ENCODE measurements at places on chromosomes 13 and 19.
A peak's percentile ranks its signal among the peaks of the same experiment; 100 is the strongest.

- DNase-seq, result no peak
Measured at GRCh38 chr19:1935484-1936208, 5.3 kb upstream of the CSNK1G2 start.

GRCh38 chr19:4378886-4379285, 21.5 kb downstream of the SH3GL1 start:
- no peak for DNase-seq

- DNase-seq, result no peak
Measured at GRCh38 chr19:14672188-14672872, 2.3 kb downstream of the ADGRE3 start.

GRCh38 chr19:19997656-19998268, 41.5 kb downstream of the ZNF682 start:
- no peak for DNase-seq

GRCh38 chr19:33673996-33674625, 52.4 kb downstream of the CHST8 start:
- DNase-seq, result no peak

DNA sequence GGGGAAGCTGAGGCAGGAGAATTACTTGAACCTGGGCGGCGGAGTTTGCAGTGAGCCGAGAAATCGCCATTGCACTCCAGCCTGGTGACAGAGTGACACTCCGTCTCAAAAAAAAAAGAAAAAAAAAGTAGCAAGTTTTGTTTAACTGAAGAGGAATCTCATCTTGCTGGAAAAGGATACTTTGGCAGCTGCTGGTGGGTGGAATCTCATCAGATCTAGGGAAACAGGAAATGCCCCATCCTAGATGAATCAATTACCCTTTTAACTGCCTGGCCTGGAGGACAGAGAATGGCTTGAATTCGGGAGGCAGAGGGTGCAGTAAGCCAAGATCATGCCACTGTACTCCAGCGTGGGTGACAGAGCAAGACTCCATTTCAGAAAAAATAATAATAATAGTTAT, 8.4 kb downstream of the ZNF320 start:
- no peak for DNase-seq

- DNase-seq, result no peak
Measured at GRCh38 chr13:25887962-25888655, 163.7 kb downstream of the SHISA2 start.

DNA sequence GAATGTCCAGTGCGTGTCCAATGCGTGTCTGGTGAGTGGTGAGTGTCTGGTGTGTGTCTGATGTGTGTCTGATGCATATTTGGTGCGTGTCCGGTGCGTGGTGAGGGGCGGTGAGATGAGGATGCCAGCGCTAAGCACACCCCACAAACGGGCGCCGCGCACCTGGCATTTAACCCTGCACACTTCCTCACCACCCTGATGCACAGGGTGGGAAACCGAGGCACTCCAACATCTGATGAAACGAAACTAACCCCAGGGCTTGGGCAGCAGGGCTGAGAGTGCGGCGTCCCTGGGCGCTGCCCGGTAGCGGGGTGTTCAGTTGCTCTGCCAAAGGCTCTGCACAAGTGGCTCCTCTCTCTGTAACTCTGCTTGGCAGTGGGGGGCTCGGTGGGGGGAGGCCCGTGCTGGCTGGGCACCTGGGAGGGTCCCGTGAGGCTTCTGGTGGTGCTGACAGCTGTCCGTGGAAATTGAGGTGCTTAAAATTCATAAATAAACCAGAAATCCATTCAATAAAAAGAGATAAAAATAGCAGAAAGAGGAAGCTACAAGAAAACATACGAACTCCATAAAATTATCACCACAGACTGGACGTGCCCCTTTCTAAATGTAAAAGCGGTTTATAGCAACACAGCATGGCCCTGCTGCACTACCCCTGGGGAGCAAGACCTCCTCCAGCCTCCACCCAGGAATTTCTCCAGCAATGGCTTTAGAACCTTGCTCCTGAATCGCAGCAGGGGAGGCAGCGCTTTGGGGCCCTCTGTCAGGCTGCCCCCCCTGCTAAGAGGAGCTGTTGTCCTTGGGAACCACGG, 76.0 kb downstream of the RASA3 start:
- DNase-seq, result no peak

GRCh38 chr13:28322256-28322905, 172.5 kb downstream of the FLT1 start:
- no peak for DNase-seq

- peak; percentile 97 for DNase-seq
Measured at GRCh38 chr19:1113030-1113985, 9.5 kb downstream of the GPX4 start.

- no peak for DNase-seq
Measured at GRCh38 chr13:43196086-43196621, 172.8 kb downstream of the DNAJC15 start.

DNA sequence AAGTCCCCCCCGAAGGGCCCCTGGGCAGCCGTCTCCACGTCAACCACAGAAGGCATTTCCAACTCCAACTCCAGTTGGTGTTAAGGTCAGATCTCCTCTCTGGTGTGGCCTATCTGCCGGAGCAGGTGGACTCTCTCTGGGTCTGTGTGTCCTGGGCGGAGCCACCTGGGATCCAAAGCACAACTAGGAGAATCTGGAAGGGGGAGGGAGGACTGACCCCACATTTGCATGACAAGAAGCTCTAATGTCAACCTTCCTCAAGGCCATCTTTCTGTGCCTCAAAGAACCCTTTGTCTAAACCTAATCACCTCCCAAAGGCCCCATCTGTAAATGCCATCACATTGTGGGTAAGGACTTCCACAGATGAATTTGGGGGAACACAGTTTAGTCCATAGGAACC, 381.5 kb downstream of the UQCRFS1 start:
- DNase-seq, result no peak

- no peak for DNase-seq
Measured at GRCh38 chr13:76677043-76677442, 209.2 kb downstream of the KCTD12 start.

GRCh38 chr19:13872695-13873389, 4.1 kb upstream of the NANOS3 start:
- DNase-seq, result no peak

DNA sequence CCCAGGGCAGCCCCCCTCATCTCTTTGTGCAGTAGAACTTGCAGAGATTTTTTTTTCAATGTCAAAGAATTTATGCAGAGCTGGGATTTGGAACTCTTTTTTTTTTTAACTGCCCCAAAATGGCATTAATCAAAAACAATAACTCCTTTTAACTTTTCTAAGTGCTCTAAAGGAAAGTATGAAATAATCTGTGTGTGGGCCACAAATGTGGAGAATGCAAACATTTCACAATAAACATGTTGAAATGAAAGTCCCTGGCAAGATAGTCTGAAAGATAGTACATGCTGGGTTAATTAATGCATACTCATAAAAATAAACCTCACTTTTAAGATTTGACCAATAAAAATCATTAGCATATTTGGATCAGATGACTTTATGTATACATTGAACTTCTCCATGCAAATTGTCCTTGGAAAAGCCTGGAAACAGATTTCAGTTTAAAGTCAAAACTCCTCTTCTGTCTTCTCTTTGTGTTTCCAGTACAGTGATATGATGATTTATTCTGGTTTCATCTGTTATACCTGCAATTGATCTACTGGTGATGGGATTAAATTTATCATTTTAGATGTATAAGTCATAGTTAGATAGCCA, 30.5 kb upstream of the ZNF536 start:
- no peak for DNase-seq

- no peak for DNase-seq
Measured at GRCh38 chr13:19726611-19727010, 56.1 kb downstream of the PSPC1 start.

- peak; percentile 36 for DNase-seq
Measured at GRCh38 chr19:3893509-3894179, 13.2 kb downstream of the ATCAY start.

DNA sequence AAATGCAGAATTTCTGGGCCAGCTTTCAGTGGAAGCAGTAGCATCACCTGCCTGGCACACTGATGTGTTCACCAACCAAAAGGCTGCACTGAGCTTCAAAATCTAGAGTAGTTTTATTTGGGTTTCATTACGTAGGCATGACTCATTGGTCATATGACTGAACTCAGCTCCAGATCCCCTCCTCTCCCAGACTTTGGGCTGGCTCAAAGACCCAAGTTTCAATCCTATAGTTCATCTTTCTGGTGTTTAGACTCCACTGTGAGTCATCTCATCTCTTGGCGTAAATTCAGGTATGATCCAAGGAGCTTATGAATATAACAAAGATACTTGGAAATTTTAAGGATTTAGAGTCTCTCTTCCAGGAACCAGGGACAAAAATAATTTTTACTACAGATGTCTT, 17.7 kb downstream of the ZMYM5 start:
- no peak for DNase-seq

GRCh38 chr13:76882431-76882830, 3.8 kb downstream of the KCTD12 start:
- DNase-seq, result no peak

DNA sequence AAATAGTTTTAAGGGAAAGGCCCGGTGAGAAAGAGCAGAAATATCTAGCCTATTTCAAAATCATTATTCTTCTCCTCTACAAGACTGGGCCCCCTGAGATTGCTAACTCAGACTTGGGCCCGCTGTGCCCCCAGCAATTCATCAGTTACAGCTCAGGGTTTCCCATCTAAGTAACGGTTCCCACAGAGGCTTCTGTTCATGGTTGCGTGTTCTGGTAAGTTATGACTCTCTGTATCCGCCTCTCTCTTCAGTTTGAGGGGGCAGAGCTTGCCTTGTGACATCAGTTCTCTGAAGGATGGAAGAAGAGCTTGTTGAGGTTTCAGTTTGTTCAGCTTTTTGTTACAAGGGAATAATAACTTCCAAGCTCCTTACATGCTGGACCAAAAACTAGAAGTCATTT, 11.6 kb downstream of the ZNF57 start:
- no peak for DNase-seq

- DNase-seq, result no peak
Measured at GRCh38 chr13:96690998-96691397, 303.3 kb downstream of the OXGR1 start.

DNA sequence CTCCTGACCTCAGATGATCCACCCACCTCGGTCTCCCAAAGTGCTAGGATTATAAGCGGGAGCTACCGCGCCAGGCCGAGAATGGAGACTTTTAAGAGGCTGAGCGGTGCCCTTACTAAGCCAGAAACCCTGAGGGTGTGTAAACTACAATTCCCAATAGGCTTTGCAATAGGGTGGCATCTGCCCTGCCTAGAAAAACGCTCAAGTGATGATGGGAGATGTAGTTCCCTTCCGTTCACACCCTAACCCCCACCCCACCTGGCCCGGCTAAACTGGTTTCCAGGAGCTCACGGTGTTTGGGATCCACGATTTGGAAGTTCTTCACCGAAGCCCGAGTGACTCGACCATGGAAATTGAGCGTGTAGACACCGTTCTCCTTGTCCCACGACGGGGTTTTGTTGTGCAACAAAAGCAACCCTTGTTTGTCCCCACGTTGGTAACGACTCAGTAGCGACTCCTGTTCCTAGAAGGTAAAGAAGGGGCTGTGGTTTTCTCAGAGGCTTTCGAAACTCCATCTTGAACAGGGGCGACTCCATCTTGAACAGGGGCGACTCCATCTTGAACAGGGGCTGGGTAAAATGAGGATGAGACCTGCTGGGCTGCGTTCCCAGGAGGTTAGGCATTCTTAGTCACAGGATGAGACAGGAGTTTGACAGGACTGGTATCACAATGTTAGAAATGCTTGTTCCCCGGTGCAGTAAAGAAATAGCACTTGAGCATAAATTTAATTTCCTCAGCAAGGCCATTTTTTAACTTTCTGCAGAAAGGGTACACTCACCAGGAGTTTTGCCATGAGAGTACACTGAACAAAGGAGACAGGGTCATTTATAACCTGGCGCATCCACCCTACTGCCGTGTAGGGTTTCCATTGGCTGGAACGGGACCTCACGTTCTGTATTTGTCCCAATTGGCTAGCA, 9.8 kb downstream of the PPP1R15A start:
- DNase-seq, result peak; percentile 18

GRCh38 chr13:35889560-35889959, 241.6 kb downstream of the DCLK1 start:
- no peak for DNase-seq

GRCh38 chr19:1217366-1217765, 11.8 kb downstream of the STK11 start:
- DNase-seq, result no peak

DNA sequence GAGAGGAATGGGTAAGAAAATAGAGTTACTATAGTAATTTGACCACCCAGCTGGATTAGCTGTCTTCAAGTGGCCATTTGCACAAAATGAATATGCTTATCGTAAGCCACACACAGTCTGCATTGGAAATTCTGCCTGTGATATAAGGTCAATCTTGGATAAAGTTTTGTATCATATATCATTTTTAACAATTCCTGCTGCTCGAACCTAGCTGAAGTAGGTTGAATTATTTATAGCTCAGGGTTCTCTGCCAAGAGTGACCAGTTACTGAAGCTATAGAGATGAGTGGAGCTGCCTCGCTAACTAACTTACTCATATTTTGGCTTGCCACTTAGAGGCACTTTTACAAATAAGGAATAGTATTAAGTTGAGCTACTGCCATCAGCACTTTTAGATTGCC, 220.9 kb downstream of the RGCC start:
- DNase-seq, result no peak

DNA sequence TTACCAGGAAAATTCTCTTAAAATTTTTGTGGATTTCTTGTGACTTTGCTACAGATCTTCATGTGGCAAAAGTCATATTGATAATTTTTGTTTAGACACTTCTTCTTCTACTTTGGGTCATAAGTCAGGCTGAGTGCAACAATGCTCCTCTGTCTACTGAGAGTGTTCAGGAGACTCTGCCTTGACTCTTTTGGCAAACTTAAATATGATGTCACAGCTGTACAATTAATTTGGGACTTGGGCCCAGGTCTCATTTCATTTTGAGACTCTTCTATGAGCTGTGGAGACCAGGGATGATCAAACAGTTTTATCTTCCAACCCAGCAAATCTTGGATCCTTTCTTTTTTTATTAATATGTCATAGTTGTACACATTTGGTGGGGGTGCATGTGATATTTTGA, 19.7 kb upstream of the IPO5 start:
- no peak for DNase-seq

GRCh38 chr13:95676105-95676761, 706 bp upstream of the DNAJC3 start:
- no peak for DNase-seq

- no peak for DNase-seq
Measured at GRCh38 chr19:1041835-1042685, 2.2 kb downstream of the ABCA7 start.

DNA sequence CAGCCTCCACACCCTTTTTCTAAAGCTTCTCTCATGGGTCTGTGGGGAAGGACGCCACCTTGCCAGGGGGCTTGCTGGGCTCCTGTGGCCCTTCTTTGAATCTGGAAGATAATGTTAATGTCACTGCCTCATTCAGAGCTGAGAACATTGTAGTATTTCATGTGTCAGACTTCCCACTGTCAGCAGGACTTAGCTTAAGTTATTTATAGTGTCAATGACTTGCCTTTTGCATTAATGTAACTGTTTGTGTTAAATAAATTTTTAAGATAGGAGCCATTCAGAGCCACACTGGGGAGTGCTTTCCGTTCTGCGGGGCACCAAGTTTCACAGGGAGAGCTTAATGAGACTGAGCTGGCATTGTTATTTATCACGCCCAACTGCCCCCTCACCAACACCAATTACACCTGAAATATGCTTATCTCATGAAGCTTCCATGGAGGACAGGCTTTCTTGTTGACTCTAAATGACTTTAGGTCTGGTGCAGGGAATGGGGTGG, 226.9 kb upstream of the UBL3 start:
- no peak for DNase-seq

- DNase-seq, result no peak
Measured at GRCh38 chr19:49761625-49762311, 1.3 kb downstream of the TSKS start.

Data from NCI-H187 (cell line).